ENCODE measurements at places on chromosomes 2 and 18.

DNA sequence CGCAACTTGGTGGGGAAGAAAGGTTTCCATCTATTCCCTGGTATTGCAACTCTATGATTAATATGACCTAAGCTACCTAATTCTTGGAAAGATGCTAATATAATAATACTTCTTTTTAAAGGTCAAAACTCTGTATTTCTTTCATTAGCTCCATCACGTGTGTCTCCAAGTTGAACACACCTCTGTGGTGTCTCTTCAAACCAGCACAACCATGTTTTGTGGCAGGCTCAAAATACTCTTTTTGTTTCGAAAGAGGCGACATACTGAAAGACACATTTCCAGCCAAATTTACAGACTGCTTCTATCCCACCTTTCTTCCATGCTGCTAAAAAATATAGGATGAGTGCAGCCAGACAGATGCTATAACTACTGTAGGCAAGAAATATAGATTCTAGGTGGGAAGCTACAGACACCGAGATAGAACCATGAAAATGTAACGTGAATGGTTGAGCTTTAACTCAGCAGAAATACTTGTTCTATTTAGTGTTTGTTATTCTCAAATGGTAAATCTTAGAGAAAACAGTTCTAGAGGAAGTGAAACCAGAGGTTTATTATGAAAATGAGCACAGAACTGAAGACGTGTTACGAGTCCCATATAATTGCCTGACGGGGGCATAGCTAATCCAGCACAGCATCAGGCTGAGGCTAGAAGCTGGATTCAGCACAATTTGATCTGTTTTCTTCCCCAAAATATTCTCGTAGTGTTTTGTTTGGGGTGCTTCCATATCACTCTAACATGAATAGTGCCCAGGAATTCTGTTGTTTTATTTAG, 991.5 kb upstream of the FANCL start:
- no peak for DNase-seq

GRCh38 chr2:129755786-129756185, 223.7 kb upstream of the RAB6C start:
- no peak for DNase-seq

DNA sequence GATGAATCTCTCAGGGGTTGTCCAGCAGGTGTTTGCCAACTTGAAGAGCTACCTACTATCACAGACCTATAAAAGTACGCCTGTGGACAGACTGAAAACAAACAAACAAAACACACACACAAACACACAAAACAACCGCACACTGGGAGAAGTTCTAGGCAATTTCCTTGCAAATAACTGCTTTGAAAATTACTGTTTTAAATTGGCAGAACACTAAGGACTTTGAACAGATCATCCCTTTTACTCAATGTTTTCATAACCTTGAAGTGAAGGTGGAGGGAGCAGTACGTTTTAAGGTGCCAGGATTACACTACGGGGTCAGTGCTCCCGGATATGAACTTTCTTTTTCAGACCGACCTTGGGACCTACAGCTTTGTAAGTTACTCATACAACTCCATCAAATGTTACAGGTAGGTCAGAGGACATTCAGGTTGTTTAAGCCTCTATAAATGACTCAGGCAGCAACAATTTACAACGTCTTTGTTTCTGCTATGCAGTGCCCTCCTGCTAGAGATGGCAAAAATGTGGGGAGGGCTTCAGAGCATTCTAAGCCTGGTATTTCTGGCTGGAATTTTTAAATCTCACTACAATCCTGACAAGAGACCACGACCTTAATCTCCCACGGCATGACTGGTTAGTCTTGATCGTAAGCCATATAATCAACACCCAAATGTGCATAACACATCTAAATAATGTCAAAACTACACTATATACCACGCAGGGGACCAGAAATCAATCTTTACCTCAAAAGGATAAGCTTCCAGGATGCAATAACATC, 1.4 kb upstream of the SLC20A1 start:
- DNase-seq: peak; percentile 84

DNA sequence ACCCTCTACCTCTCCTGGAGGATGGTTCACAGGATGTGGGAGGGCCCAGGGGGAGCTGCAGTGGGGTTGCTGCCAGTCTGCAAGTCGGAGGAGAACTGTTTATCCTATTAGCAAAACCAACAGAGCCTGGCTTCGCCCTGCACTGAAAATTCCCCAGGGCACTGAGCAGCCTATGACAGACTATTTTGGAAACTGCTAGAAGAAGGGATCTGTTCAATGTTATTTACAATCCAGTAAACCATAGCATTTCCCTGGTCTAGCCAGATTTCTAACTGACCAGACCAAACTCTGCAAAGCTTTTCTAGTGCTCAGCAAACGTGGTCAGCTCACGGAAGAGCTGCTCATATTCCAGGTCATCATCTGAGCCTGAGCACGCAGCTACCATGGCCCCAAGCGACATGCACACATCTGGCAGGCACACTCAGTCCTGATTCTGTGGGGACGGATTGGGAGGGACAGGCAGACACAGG, 64.8 kb upstream of the PID1 start:
- DNase-seq: no peak

DNA sequence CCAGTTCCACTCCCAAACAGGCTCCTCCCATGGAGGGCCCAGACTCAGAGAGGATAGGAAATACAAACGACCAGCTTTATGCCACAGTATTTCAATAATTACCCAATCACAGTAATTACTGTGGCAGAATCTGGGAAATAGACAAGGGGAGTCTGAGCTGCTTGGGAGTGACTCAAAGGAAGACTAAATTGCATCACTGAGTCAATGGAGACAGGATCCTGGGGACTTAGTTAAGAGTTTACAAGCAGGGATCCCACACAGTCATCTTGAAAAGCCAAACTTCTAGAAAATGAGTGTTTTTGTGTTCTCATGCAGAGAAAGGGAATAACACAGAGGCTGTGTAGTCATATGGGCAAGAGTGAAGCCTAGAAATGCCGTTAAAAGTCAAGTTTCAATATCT, 1142.1 kb downstream of the CNTNAP5 start:
- DNase-seq: no peak

DNA sequence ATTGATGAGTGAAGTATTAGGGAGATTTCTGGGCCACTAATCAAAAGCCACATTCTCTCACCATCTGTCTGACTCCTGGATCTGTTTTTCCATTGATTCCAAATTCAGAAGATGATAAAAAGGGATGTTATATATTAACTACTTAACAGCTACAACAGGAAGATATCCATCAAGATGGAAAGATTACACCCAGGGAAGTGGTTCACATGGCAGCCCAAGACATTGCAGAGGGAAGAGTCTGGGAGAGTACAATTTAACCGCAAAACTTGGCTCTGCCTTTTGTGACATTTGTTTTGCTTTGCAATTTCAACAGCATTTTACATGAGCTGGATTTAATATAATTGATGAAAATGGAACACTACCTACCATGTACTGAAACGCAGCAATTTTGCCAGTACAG, 22.5 kb upstream of the TCF4 start:
- no peak for DNase-seq

DNA sequence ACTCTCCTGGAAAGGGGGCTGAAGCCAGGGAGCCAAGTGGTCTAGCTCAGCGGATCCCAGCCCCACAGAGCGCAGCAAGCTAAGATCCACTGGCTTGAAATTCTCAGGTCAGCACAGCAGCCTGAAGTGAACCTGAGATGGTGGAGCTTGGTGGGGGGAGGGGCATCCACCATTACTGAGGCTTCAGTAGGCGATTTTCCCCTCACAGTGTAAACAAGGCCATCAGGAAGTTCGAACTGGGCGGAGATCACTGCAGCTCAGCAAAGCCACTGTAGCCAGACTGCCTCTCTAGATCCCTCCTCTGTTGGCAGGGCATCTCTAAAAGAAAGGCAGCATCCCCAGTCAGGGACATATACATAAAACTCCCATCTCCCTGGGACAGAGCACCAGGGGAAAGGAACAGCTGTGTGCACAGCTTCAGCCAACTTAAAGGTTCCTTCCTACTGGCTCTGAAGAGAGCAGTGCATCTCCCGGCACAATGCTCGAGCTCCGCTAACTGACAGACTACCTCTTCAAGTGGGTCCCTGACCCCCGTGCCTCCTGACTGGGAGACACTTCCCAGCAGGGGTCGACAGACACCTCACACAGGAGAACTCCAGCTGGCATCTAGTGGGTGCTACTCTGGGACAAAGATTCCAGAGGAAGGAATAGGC, 282.3 kb upstream of the EPC2 start:
- DNase-seq: no peak

GRCh38 chr2:233424154-233424951, 70.1 kb downstream of the DGKD start:
- no peak for DNase-seq

DNA sequence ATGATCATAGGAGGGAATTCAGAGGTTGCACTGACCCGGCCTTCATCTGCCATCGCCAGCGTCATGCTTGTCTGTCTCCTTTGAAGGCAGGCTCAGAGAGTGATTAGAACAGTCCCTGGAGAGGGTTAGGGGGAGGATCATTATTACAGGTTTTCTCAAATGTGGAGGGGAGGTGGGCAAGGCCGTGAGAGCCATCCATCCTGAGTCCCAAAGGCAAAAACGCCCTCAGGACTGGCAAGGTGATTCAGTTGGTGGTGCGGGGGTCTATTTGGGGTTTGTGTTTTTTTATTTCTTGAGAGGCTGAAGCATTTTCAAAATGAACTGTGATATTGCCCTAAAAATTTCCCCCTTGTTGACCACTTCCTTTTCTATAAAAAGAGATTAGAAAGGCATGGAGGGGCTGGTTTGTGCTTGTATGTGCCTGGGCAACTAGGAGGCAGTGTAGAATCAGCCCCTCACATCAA, 39.3 kb upstream of the GYPC start:
- no peak for DNase-seq

DNA sequence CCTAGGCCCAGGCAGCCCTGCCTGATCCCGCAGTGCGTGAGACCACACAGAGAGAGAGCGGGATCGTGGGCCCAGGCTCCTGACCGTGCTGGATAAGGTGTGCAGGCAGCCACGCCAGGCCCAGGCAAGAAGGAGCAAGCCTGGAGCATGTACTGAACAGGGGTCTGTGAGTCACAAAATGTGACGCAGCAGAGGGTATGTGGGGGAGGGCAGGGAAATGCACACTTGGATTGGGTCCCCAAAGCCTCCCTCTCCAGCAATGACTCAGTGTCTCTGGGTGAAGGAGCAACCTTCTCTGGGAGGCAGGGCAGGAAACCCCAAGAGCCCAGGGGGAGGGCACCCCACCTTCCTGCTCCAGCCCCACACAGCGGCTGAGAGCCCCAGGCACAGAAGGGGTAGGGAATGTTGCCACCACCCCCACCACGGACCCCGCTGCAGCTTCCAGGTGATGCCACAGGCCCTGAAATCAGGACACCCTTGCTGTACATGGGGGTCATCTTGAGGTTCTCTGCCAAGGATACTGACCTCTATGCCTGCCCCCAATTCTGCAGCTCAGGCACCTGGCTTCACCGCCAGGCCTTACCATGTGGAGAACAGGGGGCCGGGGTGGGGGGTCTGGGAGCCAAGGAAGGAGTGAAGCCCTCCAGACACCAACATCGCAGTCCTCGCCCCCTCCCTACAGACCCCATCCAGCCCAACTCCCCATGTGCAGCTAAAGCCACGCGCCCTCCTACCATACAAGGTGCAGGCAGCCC, 1.3 kb upstream of the GPC1 start:
- DNase-seq: peak; percentile 62

DNA sequence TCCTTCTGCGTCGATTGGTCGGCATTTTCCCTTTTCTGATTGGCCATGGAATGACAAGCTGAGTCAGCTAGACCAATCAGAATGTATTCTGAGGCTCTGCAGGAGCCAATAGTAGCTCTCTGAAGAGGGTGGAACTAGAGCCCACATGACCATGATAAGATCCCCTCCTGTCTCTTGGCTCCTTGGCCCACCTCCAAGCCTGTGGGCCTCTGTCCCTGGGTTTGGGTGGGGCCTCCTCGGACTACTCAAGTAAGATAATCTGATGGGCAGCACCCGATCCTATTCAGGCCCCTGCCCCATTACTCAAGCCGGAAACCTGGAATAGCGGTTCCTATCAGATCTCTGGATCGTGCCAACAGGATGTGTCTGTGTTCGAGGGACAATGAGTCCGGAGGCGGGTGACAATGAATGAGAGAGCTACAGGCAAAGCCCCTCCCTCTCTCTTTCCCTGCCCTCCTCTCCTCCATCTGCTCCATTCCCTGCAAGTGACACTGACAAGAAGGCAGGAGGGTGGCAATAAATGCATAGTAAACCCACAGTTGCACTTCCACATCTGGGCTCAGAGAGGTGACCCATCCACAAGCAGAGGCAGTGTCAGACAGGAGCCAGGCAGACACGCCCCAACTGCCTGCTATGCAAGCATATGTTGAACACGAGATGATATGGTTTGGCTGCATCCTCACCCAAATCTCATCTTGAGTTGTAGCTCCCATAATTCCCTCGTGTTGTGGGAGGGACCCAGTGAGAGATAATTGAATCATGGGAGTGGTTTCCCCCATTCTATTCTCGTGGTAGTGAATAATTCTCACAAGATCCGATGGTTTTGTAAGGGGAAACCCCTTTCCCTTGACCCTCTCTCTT, 114.7 kb downstream of the TNS1 start:
- DNase-seq: no peak

- peak; percentile 12 for DNase-seq
Measured at GRCh38 chr2:46269001-46269400, 28.2 kb upstream of the EPAS1 start.

- DNase-seq: no peak
Measured at GRCh38 chr2:150480241-150480640, 7.2 kb downstream of the RND3 start.

- no peak for DNase-seq
Measured at GRCh38 chr18:75810961-75811551, 383.6 kb upstream of the SMIM21 start.

- DNase-seq: no peak
Measured at GRCh38 chr2:191166756-191167445, 16.1 kb upstream of the STAT4 start.

DNA sequence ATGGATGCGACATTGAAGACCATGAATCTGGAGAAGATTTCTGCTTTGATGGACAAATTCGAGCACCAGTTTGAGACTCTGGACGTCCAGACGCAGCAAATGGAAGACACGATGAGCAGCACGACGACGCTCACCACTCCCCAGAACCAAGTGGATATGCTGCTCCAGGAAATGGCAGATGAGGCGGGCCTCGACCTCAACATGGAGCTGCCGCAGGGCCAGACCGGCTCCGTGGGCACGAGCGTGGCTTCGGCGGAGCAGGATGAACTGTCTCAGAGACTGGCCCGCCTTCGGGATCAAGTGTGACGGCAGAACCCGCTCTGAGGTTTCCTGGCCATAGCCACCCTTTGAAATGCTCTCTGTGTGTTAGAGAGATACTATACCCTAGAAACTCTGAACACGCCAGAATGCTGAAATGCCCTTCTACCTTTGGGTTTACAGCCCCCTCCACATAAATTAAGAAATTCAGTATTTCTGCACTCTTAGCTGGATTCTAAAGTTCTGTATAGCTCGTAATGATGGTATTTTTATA, 659 bp downstream of the CHMP1B start:
- no peak for DNase-seq

GRCh38 chr18:59617468-59617932, 79.7 kb downstream of the CCBE1 start:
- DNase-seq: no peak

Measured in HS-27A (cell line).